CD8-positive, alpha-beta T cell (primary cell): ENCODE measurements at places on chromosomes 6 and 20. TPM values are rescaled to one million over a fixed set of nuclear protein-coding genes. Genes with fewer than 3 reads are reported as not detected.

DNA sequence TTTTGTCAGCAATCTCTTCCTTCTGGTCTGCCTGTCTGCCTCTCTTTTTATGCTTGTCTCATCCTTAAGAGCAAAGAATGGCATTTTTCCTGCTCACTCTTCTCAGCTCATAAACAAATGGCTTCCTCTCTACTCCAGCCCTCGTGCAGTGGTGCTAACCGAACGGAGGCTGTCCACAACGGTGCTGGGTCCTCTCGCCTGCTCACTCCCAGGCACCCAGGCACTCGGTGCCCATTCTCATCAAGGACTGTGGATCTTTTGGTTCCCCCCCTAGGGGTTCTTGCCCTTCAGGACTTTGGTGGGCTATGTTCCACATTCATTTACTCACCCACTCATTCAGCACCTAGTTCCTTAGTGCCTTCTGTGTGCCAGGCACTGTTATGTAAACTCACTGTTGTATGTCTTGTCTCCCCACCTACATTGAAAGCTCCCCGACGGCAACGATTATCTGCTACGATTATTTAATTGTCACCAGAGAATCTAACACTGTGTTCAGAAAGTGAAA lies 113.9 kb downstream of the FYN start:
- DNase-seq: no peak

DNA sequence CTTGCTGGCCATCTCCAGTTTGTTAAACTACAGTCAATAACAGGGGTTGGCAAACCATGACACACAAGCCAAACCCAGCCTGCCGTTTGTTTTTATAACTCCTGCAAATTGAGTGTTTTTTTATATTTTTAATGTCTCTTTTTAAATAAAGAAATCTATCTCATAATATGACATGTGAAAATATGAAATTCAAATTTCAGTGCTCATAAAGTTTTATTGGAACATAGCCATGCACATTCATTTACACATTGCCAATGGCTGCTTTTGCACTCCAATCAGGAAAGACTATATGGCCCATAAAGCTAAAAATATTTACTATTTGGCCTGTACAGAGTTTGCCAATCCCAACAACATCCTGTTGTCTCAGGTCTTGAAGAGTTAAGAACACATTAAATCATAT lies 129.0 kb upstream of the SRSF6 start:
- no peak for DNase-seq

GRCh38 chr6:25519856-25520255 lies 132.2 kb upstream of the SCGN start:
- DNase-seq: no peak

DNA sequence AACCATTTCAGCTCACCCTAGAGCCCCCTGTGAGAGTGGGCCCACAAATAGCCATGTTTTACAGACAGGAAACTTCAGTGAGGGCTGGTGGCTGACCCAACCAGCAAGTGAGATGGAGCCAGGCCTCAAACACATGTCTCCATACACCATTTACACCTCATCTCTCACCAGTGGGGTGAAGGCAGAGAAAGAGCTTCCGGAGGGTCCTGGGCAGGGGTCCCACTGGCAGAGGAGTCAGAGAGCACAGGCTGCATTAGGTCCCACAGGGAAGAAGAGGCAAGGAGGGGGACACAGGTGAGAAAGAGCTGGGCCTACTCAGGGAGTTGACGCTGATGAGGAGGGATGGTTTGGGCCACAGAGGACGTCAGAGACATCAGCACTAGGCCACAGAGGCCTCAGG lies 172.6 kb downstream of the VEGFA start:
- no peak for DNase-seq

- DNase-seq: no peak
Observed at GRCh38 chr6:36248980-36249379, 20.9 kb upstream of the PNPLA1 start.

GRCh38 chr6:85771925-85772430 lies 129.3 kb upstream of the SYNCRIP start:
- DNase-seq: no peak

GRCh38 chr6:68729377-68729903 lies 94.4 kb downstream of the ADGRB3 start:
- no peak for DNase-seq

DNA sequence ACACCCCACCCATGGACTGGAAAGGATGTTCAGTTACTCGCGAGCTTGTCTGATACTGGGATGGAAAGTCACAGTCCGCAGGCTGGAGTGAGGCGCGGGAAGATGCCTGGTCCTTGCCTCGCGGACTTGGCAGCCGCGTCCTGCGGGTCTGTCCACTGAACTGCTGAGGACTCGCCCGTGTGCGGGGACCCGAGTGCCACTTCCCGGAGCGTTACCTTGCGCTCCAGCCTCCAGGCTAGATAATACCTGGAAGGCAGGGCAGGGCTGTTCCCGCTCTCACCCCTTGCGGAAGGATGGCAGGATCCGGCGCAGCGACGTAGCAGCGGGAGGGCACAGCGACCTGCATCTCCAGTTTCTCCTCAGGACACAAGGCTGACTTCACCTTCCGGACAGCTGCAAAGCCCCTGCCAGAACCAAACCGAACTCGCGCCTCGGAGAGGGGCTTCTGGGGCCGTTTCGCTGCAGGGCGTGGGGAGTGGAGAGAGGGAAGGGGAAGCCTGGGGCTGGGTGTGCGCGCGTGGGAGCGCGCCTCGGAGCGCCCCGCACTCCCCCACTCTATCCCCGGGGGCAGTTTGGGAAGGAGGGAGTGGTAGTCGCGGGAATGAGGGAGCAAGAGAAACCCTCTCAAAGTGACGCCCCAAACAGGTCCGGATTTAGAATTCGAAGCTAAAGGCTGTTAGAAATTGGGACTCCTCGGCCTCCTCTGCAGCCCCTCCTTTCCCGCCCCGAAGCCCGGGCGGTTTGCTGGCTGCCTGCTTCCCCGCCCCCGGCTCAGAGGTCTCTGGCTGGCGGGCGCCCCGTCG lies at the start of gene KCNQ5:
Gene KCNQ5, plus strand, starts transcription at position 774 of the 803 bp plus-strand sequence.
- DNase-seq: peak; percentile 52

DNA sequence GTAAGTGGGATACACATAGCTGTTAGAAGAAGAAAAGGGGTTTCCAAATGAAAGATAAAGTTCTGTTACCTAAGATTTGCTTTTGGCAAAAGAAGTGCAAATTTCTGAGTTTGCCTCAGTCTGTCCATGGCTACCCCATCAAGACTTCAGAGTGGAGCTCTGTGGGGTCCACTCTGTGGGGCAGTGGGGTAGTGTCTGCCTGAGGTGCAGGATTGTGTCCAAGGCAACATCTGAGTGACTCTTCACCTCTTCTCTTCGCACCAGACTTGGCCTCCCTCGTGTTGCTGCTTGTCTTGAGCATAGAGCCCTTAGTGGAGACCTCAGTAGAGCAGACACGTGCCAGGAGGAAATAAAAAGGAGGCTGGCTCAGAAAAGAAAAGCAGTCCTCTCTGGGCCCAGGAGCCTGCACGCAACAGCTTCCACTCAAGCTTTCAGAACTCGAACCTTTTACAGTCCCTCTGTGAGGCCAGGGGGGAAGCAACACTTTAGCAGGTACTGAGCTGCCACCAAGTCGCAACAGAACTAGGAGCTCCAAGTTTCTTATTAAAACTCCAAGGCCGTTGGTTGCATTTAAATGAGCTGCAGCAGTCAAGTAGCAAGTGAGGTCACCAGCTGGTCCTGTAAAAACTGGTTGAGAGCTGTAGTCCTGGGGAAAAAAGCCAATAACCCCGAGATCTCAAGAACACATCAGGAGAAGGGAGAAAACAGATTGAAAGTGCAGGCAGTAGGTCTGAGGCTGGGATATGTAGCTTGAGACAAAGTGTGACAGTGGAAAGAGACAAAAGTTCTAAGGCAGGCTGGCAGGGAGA lies 413.5 kb downstream of the CDC5L start:
- DNase-seq: no peak

DNA sequence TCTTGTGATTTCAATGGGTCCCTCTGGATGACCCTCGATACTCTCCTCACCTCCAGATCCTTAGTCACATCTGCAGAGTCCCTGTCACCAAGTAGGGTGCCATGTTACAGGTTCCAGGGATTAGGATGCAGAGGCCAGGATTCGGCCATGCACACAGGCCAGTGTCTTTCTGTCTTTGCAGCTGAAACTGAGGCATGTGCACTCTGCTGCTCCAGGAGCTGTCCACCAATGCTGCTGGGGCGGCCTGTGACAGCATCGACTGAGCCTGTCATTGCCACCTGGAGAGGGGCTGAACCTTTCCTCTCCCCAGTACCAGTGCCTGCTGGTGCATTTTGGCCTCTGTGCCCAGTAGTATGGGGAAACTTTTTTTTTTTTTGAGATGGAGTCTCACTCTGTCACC lies 4.4 kb upstream of the RBM38 start:
- DNase-seq: no peak

The ACTL10 gene
- 0.75 TPM for total RNA-seq

The LGSN gene
- not detected for total RNA-seq

The ARFGEF3 gene
- total RNA-seq: not detected

The PPIL6 gene
- 1.3 TPM for total RNA-seq

The KIAA1586 gene
- 13.1 TPM for total RNA-seq

The BPIFB1 gene
- not detected for total RNA-seq

The DNAH8 gene
- not detected for total RNA-seq

The FKBP1C gene
- not detected for total RNA-seq

The MUCL3 gene
- not detected for total RNA-seq

The RIPOR2 gene
- total RNA-seq: 92.5 TPM
